ENCODE measurements at places on chromosomes 2 and 18.

DNA sequence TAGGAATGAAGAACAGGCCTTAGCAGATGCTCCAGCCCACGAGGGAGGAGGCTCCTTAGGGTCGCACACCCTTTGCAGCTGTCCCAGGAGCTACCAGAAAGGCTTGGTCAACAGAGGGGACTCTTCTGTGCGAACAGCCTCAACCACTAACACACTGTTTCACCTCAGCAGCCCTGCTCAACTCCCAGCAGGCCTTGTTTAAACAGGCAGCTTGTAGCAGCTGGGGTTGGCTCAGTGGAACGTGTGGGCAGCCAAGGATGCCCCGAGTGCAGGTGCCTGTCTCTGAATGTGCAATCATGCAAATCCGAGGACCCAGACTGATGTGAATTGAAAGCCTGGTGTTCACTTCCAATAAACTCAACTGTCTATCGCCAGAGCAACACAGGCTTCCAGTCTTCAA, 88.7 kb upstream of the CXCR4 start:
- DNase-seq: no peak

- no peak for DNase-seq
Observed at GRCh38 chr2:68934021-68934420, 18.7 kb downstream of the GKN2 start.

DNA sequence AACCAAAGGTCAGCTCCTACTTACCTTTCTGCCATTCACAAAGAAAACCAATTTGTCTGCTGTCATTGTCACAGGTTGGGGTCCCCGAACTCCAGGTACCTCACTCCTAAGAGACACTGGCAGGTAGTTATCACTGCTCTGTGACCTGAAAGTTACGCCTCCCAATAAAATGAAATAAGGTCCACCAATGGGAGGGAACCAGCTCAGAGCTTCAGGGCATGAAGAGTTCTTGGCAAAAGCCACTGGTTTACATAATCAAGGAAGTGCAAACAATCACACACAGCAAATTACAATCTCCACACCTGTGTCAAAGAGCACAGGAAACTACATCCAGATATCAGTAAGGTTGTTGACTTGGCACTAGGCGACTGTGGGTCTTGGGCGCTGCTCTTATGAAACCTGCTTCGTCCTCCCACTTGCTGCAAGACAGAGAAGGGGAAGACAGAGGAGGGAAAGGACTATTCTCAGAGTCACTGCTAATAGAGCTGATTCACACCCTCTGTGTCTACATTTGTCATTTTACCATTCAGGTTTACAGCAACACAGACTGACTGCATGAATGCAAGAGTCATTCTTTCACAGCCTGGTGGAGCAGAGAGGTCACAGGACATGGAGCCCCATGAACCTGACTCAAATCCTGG, at the start of gene XDH:
TSS of gene XDH (minus strand) at position 142 of the 641 bp plus-strand sequence. CDS start at position 66, 76 bp downstream.
- no peak for DNase-seq

- DNase-seq: peak; percentile 56
Observed at GRCh38 chr2:215435280-215435869, 493 bp downstream of the FN1 start.

GRCh38 chr2:233487748-233488345, 78.7 kb downstream of the USP40 start:
- DNase-seq: no peak

DNA sequence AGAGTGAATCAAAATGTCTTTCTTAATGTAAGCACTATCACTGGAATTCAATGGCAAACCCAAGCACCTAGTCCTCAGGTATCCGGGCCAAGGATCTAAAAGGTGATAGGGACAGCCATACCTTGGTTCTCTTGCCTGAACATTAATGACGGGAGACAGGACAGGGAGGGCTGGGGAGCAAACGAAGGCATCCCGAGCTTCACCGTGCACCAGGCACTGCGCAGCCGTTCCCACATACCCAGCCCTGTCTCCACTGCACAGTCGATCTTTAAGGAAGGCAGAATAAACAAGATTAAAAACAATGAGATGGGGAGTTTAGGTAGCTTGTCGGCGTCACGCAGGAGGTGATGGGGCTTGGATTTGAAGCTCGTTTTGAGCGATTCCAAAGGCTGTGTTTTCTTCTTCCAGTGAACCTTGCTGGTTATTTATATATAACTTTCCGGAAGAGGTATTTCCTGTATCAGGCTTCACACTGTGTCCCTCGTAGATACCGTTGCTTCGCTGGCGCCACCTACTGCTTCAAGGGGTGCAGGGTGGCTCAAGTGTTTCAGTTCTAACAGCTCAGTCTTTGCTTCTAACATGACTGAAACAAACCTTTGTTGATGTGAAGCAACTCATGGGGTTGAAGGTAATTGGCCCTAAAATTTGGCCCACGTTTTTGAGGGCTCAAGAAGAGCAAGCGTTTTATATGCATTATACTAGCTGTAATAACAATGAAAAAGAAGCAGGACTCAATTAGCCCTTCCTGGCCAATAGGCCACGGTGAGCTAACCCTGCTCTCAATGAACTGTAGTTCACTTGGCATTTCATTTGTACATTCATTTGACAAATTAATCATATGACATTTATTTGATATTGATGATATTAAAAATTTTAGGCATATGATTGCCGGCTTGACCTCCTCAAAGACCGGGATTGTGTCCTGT, 77.4 kb downstream of the DCDC2C start:
- DNase-seq: peak; percentile 74

DNA sequence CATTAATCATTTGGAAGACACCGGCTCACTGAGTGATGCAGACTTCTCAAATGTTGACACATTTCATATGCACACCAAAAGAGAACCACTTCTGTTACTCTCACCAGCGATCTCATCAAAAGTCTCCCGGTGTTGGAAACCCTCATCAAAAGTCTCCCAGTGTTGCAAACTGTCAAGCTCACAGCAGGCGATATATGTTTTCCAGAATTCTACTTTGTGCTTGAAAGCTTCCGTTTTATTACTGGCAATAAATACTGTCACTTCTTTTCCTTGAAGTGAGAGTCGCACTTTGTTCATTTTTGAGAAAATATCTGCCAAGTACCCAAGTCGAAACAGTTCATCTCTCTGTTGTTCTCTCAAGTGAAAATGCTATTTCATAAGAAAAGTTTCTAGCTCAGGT, 20.5 kb downstream of the MLPH start:
- no peak for DNase-seq

DNA sequence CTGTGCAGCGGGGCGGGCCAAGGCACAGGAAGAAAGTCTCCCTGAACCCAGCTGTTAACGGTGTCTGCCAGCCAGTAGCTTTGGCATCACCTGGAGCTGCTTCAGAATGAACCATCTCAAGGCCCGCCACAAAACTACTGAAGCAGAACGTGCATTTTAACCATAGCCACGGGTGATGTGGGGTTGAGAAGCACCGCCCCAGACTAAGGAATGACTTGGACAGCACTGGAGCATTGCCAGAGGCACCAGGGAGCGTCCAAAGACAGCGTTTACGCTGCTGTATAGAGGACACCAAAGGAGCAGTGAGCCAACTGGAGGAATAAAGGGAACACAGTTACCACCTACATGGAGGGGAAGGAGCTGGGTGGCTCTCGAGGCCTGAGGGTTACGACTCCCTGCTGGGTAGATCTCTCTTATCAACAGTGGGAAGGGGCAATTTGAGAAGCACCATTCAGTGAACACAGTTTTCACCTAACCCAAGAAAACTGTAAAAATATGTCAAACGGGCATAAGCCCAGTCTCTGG, 28.4 kb upstream of the LONRF2 start:
- DNase-seq: no peak

DNA sequence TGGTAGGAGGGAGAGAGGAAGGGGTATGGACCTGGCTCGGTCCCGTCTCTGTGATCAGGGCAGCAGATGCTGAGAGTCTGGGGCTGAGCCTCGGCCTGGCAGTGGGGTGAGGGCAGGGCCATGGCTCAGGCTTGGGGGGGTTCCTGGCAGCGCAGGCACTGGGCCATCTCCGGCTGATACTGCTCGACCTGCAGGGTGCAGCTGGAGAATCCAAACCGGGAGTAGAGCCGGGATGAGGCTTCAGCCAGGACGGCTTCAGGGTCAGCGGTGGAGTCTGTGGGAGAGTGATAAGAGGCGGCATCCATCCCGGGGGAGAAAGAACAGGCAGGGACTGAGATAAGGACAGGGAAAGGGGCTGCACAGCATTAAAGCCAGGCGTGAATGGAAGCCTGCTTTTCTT, 7.7 kb downstream of the SLC30A3 start:
- DNase-seq: no peak

DNA sequence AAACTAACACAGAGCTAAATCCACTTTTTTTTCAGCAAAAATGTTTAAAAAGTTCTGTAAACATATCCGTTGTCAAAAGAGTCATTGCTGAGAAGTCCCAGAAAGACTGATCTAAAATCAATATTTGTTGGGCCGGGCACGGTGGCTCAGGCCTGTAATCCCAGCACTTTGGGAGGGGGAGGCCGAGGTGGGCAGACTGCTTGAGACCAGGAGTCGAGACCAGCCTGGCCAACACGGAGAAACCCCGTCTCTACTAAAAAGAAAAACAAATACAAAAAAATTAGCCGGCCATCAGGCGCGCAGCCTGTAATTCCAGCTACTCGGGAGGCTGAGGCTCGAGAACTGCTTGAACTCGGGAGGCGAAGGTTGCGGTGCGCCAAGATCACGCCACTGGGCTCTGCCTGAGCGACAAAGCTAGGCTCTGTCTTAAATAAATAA, 1.4 kb downstream of the OLA1 start:
- no peak for DNase-seq

DNA sequence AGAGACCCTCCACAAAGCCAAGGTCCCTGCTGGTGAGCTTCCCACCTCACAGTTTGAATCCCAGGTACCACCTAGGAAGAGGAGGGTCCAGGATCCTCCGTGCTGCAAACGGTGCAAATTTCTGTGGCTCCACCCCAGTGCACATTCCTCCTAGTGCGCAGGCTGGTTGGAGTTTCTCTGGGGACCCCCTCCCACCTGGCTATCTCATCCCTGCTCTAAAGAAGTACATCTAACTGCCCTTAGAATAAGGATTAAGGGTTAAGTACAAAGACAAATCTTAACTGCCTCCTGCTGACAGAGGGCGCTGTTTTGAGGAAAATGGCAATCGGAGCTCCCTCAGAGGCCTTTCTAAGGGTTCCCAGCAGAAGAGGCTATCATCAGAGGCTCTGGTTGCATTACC, 109.6 kb upstream of the FSIP2 start:
- DNase-seq: no peak

DNA sequence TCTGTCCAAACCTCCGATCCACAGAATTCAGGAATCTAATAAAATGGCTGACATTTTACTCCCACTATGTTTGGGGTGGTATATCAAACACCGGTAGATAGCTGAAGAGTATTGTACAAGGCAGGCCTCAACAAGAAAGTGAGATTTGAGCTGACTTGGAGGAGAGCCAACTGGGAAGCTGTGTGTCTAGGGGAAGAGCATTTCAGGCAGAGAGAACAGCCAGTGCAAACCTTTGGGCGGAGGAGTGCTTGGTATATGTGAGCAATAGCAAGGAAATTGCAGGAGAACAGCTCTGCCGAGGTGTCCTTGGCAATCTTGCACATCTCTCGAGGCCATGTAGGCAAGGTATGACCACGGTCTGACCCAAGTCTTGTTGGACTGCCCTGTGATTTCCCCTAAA, 1.8 kb upstream of the MERTK start:
- DNase-seq: no peak

DNA sequence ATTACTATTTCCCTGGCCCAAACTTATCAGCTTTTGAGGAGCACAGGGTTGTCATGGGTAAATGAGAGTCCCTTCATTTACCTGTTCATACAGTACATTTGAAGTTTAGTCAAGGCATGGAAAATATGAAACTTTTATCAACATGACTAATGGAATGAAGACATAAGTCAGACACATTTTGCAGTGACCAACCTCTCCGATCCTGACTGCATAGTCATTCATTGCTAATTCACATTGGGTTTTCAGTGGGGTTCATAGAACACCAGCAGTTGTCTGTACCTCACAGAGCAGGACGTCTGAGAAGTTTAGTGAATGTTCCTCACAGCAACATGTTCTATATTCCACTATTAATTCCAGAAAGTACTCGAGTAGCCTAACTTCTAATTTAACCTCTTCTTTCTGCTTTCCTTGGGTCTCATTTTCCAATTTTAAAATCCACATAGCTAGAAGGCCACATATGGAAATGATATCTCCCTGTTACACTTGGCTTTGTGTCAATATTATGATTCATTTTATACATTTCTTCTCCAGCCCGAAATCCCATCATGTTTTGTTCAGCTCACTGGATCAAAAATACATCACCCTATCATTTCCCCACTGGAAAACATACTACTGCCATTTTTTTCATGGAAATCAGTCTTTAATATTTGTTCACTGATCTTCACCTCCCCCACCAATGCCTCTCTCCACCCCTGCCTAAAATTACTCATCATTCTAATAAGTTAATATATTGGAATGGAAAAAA, 65.9 kb downstream of the CDH20 start:
- DNase-seq: no peak

- no peak for DNase-seq
Observed at GRCh38 chr18:13438507-13439056, 220.0 kb downstream of the LDLRAD4 start.

GRCh38 chr2:95158891-95159619, 593 bp downstream of the ZNF514 start:
- peak; percentile 76 for DNase-seq

- DNase-seq: no peak
Observed at GRCh38 chr2:47034973-47035609, 119.5 kb upstream of the MCFD2 start.

DNA sequence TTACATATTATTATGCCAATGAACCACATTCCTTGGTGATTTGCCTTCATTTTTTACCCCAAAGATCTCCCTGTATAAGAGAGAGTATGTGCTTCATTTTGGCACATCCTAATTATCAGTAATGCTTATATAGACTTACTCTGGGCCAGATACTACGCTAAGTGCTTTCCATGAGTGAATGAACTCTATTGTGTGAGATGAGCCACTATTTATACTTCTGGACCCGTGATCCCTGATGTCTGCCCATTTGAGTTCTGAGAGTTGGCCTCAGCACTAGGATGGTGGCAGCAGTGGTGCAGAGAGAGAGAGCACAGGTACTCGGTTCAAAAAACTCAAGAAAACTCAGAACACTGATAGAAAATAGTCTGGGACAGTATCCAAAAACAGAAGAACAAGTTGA, 17.4 kb upstream of the KCMF1 start:
- no peak for DNase-seq

GRCh38 chr2:229686122-229686919, 28.0 kb downstream of the DNER start:
- DNase-seq: no peak

DNA sequence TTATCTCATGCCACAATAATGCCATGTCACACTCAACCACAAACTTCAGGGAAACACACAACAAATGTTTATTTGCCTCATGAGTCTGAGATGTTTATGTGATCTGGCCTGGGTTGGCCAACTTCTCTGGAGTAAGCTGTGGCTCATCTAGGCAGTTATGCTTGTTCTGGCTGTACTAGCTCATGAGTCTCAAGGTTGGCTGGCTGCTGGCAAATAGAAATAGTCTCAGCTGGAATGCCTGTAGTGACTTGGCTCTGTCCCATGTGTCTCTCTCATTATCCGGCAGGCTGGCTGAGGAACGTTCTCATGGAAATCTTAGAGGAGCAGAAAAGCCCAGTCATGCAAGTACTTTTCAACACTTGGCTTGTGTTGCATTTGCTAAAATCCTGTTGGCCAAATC, 234.9 kb upstream of the CDH2 start:
- DNase-seq: no peak

- DNase-seq: no peak
Observed at GRCh38 chr2:215657844-215658243, 222.0 kb upstream of the FN1 start.

GRCh38 chr18:41618147-41618546, 336.9 kb upstream of the PIK3C3 start:
- no peak for DNase-seq

- DNase-seq: peak; percentile 22
Observed at GRCh38 chr2:72127401-72128058, 20.1 kb downstream of the CYP26B1 start.

GRCh38 chr2:235494716-235495372, 1.0 kb downstream of the AGAP1 start:
- peak; percentile 59 for DNase-seq
